Midbrain (tissue), 1 donor: ENCODE measurements at places on chromosomes 4 and X.

DNA sequence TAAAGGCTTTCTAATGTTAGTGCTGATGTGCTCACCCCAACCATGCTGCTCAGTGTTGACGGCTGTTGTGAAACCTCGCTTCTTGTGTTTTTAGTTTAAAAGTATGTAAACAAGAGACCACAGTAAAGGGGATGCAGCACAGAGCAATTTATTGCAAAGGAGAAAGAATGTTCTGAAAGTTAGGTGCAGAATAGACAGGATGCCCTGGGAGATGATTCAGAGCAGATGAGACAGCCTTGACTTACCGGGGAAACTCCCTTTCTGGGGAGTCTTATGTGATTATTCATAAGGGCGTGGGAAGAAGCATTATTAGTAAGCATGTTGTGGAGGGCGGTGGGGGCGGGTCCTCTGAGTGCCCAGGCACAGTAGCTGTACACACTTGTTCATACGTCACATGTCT lies 47.7 kb downstream of the EVC start:
- DNase-seq = no peak

DNA sequence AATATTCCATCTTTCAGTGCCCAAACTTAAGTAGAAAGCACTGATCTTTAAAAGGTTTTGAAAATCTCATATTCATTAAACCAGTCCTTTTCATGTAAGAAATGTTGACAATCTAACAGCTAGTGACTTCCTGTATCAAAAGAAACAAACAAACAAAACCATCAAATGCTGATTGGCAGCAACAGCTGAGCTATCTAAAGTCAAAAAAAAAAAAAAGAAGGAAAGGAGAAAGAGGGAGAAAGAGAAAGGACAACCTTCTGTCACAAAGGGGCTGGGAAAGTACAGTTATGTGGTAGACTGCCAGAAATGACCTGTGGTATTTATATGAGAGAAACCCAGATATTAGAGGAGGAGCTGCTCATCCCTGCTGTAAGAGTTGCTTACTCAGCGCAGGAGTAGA lies 614.6 kb upstream of the SMIM31 start:
- no peak for DNase-seq

DNA sequence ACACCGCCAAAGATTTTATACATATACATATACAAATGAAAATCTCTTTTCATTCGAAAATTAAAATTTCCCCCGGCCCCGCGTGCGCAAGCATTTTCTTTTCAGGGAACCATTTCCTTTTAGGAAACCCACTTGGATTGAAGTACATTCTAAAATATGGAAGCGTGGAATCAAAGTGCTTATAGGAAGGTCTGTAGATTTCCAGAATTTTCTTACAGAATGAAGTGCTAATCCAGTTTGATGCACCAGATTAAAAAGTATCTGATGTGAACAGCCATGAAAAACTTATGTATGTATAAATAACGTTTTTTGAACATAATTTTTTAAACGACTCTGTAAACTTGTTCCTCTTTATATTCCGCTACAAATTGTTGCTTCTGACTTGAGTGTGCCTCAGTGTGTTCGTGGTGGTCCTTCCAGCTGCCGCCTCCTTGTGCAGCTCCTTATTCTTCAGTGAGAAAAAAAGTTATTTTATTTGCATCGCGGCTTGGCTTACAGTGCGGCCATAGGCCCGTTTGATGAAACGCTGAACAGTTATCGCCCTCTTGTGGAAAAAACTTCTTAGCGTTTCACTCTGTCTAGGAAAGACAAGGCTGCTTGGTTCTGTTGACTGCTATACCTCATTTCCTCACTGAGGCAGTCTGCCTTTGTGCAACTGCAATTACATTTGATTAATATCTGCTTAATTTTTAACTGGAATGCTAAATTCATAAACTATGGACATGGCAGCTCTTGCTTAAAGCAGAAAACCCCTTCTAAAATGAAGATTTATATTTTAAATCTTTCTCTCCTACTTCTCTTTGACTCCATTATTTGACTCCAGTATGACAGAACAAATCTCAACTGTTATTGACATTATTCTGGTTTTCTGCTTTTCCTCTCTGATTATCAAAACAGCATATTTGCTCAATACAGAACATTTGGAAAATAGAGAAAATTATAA lies 4.7 kb upstream of the NKX6-1 start:
- DNase-seq = peak; percentile 79

GRCh38 chrX:72080800-72081199 lies 50.9 kb downstream of the RTL5 start:
- DNase-seq = no peak

GRCh38 chr4:85889314-85889713 lies 414.4 kb downstream of the ARHGAP24 start:
- DNase-seq = no peak

DNA sequence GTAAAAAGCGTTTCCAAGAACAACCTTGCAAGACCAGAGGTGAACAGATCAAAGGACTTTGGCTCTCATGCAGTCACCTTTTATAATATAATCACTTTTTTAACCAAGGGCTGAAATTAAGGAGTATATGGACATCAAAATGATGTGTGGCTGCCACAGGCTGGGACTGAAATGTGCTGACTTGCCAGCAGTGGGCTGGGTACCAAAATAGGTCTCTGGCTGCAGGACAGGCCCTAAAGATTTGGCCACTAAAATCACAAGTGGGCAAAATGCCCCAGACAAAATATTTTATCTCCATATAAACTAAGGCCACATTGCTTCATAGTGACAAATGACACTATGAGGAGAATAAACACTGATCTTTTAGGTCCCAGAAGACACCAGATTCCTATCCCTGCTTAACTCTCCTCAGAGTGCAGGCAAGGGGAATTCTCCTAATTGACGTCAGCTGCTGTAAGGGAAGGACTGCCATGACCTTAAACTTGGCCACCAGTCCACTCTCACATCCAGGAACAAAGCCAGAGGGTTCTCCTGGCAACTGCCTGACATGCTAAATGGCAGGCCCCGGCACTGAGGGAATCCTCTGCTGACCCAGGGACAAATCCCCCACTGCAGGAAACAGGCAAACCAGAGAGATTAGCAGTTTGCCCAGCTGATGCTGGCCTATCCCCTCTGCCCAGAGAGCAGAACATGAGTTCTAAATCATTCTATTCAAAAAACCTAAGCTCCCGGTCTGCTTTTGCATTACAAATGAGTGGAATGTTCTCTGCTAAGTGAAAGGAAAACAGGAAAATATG lies 155.8 kb downstream of the PPP3CA start:
- DNase-seq = peak; percentile 77

- DNase-seq = no peak
These were observed 18.2 kb downstream of the IL13RA1 start for GRCh38 chrX:118745570-118745969.

DNA sequence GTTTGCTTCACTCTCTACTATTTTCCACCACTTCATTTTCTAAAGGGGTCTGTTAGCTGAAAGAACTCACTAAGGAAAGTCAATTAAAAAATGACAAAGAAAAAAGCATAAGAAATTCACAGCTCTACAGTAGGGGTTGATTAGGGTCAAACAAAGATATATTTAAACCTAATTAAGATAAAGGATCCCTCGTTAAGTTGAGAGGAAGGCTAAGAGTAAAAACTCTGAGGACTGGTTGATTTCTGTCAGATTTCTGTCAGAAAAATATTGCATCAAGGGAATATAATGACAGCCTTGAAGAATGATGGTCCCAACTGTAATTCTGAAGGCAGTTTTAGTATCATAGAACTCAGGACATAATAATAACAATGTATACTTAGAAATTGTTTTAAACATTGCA lies 218.0 kb downstream of the QDPR start:
- DNase-seq = no peak

GRCh38 chr4:169005453-169006099 lies 4.5 kb downstream of the CBR4 start:
- no peak for DNase-seq

- no peak for DNase-seq
These were observed 937.8 kb downstream of the PCDH7 start for GRCh38 chr4:31657859-31658570.

DNA sequence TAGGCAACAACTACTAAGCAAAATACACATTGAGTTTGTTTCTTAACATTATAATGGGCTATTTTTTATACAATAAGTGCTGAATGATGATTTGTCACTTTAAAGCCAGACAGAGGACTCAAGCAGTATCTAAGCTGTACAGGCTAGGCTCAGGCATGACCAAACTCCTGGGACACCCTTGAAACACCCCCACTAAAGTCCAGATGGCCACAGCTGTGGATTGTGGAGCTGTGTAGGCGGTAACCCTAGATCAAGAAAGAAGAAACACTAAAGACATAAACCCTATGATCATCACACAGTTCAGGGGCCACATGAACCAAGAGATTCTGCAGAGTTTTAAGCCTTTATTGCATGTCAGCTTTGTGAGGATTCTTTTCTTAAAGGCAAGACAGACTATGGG lies 25.1 kb downstream of the TAB3 start:
- DNase-seq = no peak

- DNase-seq = no peak
These were observed 449.4 kb upstream of the HTR2C start for GRCh38 chrX:114134465-114134864.

DNA sequence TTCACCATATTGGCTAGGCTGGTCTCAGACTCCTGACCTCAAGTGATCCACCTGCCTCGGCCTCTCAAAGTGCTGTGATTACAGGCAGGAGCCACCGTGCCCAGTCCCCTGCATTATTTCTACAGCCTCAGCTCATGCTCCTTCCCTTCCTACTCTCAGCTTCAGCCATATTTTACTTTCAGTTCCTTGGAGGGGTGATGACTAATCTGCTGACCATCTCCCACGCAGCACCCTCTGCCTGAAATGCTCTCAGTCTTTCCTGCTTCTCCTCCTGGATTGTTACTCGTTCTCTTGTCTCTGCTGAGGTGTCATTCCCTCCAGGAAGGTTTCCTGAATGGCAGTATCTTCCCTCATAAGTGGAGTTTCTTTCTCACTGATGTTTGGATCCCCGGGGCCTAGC lies 63.3 kb downstream of the MOSPD2 start:
- DNase-seq = no peak

DNA sequence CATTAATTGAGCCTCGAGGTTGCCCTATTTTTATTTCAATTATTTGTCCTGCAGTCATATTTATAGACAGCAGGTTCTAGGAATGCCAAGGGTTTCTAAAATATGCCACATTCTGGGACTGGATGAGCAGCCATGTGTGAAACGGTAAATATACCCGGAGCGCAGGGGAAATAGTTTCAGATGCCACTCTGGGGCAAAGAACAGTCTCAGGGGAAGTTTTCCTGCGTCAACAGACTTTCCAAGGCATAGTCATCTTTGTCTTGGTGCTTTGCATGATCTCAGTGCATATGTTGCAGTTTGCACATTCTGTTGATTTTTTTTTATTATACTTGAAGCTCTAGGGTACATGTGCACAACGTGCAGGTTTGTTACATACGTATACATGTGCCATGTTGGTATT lies 71.0 kb downstream of the GPAT3 start:
- DNase-seq = no peak

- DNase-seq = no peak
These were observed 1142.2 kb downstream of the ARAP2 start for GRCh38 chr4:35102066-35102465.

DNA sequence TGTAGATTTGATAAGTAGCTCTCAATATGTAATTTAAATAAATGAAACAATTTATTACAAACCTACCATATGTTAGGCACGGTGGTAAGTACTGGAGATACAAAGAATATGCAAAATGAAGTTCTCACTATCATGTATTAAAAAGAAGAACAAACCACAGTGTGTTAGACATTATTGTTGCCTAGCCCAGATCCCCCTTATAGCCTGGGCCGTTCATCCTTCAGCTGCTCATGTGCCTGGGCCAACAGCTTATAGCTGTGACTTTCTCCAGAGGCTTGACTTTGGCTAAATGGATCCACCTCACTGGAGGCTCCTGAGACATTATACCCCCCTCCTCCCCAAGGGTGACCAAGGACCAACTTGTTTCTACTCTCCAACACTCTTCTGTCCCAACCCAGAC lies 29.8 kb upstream of the CCNG2 start:
- DNase-seq = no peak

DNA sequence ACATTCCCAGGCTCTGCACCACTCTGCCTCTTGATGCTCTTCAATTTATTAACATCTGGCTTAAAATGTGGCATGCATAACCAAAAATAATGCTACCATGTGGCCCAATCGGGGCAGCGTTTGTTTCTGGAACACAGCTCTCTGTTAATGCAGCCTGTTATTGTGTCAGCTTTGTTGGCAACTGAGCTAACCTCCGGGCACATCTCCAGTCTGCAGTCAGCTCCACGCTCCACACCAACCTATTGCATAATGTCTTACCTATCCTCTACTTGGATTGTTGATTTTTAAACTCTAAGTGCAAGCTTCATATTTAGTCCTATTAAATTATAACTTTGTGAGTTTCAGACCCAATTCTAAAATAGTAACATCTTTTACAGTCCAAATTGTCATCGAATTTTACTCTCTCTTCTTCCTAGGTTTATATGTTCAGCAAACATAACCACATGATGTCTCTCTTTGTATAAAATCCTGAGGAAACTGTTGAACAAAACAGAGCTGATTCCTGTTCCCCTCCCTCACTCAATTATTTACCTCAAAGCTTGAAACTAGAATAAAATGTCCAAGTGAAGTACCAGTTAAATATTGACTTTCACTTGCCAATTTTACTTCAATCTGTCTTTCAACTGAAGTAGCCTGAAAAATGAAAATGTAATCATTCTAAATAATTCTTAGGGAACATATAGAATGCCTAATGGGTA lies 92.2 kb upstream of the RAPGEF2 start:
- peak; percentile 61 for DNase-seq

DNA sequence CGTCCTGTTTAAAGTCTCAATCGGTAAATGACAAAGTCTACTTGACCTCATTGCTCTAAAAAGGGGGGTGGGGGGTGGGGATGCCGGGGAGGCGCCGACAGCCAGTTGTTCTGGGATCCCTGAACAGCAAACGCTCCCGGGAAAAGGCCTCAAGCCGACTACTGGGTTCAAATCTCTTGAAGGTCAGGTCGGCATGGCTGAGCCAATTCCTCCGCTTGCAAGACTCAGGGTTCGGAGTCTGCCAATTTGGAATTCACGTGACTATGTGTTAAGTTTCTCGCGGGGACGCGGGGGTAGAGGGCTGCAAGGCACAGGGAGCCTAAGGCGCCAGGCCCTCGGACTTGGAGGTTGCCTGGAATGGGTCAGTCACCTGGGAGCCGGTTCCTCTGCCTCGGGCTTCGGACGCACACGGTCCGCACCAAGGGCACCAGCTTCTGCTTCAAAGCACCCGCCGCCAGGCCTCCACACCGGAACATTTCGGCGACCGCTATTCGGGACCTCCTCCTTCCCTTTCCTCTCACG lies 399 bp downstream of the AIFM1 start:
- peak; percentile 64 for DNase-seq

DNA sequence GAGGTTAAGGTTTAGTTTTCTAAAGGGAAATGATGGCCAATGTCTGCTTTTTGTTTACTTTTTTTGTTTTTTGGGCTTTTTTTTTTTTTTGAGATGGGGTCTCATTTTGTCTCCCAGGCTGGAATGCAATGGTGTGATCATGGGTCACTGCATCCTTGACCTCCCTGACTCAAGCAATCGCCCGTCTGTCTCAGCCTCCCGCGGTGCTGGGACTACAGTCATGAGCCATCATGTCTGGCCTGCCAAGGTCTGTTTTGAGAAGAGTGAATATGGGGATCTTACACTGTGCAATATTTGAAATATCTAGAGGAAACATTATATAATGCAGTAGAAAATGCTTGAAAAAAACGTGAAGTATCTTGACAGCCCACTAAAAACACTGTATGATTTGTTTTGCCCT lies 162.5 kb downstream of the GASK1B start:
- DNase-seq = no peak
